ENCODE measurements at places on chromosomes 1 and 21. TPM values are rescaled to one million over a fixed set of nuclear protein-coding genes. Genes with fewer than 3 reads are reported as not detected.

The AIRE gene
- total RNA-seq, result 0.27 TPM

GRCh38 chr1:106534612-106535011 lies 521.9 kb upstream of the PRMT6 start:
- no peaks in the 10 kb centered on the region for H3K27me3 ChIP-seq
- no peak for DNase-seq
- no peaks in the 10 kb centered on the region for H3K4me1 ChIP-seq
- no peaks in the 10 kb centered on the region for H3K36me3 ChIP-seq
- H3K27ac ChIP-seq, result no peak overlapping the region
- no peak overlapping the region for H3K4me3 ChIP-seq

DNA sequence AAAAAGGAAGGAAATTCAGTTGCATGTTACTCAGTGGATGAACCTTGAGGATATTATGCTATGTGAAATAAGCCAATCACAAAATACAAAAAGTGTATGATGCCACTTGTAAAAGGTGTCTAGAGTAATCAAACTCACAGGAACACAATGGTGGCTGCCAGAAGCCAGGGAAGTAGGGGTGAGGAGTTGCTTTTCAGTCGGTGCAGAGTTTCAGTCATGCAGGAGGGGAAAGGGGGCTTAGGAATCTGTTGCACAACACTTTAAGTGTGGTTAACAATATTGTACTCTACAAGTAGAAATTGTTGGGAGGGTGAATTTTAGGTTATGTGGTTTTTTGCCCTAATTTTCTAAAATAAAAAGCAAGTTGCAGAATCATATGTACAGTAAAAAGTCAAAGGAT lies 184.2 kb upstream of the RAB4A start:
- peaks cover 18% of the 10 kb centered on the region for H3K27me3 ChIP-seq
- peaks cover 6% of the 10 kb centered on the region for H3K36me3 ChIP-seq
- no peaks in the 10 kb centered on the region for H3K4me1 ChIP-seq
- no peak overlapping the region for H3K27ac ChIP-seq
- DNase-seq, result no peak

DNA sequence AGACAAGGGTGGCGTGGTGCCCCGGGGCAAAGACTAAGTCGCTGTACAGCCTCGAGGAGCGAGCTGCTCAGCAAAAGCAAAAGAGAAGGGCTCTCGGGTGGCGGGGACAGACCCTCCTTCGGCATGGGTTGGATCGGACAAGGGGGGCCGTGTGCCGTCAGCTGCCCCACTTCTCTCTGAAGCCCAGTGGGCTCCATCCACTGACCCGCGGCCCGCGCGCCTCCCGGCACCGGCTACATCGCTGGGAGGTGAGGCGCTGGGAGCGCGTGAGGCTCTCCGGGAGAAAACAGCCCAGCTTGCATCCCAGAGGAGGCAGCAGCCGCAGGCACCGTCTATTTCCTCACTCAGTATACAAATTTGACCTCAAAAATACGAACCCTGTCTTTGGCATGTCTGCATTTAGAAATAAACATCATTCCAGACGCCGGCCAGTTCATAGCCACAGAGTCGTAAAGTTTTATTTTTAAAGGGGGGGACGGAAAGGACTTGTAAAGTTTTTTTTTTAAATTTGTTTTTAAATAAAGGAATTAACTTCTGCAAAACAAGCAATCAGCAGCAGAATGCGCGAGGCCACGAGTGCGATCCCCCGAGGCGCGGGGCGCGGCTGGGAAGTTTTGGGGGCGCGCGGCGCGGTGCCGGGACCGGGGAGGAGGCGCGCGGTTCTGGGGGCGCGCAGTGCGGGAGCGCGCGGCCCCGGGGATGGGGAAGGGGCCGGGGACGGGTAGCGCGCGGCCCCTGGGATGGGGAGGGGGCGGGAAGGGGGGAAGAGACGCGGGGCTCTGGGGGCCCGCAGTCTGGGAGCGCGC lies 689 bp upstream of the GPR137B start:
- H3K27me3 ChIP-seq, result peaks cover 44% of the 10 kb centered on the region
- H3K4me1 ChIP-seq, result peaks cover 27% of the 10 kb centered on the region
- peak overlapping the region; percentile 20 for H3K27ac ChIP-seq
- DNase-seq, result no peak

The RBP7 gene
- total RNA-seq, result not detected

DNA sequence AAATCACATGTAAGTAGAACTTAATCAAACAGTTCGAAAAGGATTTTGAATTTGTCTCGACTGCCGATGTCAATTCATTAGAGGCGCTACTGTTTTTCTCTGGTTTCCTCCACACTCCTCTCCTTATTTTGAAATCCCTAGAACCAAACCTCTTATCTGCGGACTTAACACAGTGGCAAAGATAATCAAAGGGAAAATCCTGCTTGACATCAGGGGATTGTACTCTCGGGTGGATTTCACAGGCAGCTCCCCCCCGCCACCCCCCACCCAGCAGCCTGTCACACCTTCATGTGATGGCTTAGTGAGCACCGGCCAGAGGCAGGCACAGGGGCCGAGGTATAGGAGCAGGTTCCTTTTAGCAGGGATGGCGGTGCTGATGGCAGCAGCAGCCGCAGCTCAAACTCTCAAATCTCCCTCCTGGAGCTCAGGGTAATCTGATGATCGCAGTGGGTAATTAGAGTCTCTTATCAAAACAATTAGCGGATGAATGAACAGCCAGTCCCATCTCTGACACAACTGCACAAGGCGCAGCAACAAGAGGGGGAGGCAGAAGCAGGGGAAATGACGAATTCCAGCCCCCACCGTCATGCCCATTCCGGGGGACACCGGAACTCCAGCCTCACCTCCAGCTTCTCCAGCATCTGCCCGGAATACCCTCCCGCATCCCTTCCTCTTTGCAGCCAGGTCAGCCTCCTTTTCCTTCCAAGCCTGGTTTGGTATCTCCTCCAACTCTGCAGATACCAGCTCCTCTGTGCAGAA lies 80.3 kb downstream of the SSBP3 start:
- no peak overlapping the region for H3K27ac ChIP-seq
- DNase-seq, result no peak
- H3K4me3 ChIP-seq, result no peak overlapping the region
- peaks cover 18% of the 10 kb centered on the region for H3K4me1 ChIP-seq
- H3K27me3 ChIP-seq, result no peaks in the 10 kb centered on the region

The WNT2B gene
- total RNA-seq, result not detected

GRCh38 chr1:187839873-187840272 lies 1011.1 kb downstream of the PLA2G4A start:
- H3K27ac ChIP-seq, result no peak overlapping the region
- no peaks in the 10 kb centered on the region for H3K36me3 ChIP-seq
- H3K4me1 ChIP-seq, result no peaks in the 10 kb centered on the region
- no peak for DNase-seq
- H3K27me3 ChIP-seq, result no peaks in the 10 kb centered on the region
- H3K4me3 ChIP-seq, result no peak overlapping the region

GRCh38 chr1:212457740-212458338 lies 25.1 kb downstream of the NENF start:
- DNase-seq, result peak; percentile 79
- H3K4me1 ChIP-seq, result peaks cover 10% of the 10 kb centered on the region
- no peak overlapping the region for H3K4me3 ChIP-seq
- H3K36me3 ChIP-seq, result no peaks in the 10 kb centered on the region
- H3K27ac ChIP-seq, result no peak overlapping the region
- no peaks in the 10 kb centered on the region for H3K27me3 ChIP-seq

GRCh38 chr1:71294178-71294577 lies 213.3 kb upstream of the ZRANB2 start:
- H3K27me3 ChIP-seq, result no peaks in the 10 kb centered on the region
- DNase-seq, result no peak
- no peaks in the 10 kb centered on the region for H3K4me1 ChIP-seq
- H3K27ac ChIP-seq, result no peak overlapping the region

The FLVCR1 gene
- total RNA-seq, result 11.4 TPM

GRCh38 chr1:169250022-169250421 lies 117.6 kb downstream of the NME7 start:
- DNase-seq, result no peak
- H3K4me1 ChIP-seq, result no peaks in the 10 kb centered on the region
- H3K27ac ChIP-seq, result no peak overlapping the region

GRCh38 chr1:113320272-113320671 lies 70.0 kb upstream of the MAGI3 start:
- no peaks in the 10 kb centered on the region for H3K36me3 ChIP-seq
- no peak overlapping the region for H3K4me3 ChIP-seq
- DNase-seq, result no peak

GRCh38 chr21:32233055-32233546 lies 45.7 kb downstream of the MIS18A start:
- no peaks in the 10 kb centered on the region for H3K27me3 ChIP-seq
- no peak overlapping the region for H3K27ac ChIP-seq

- H3K36me3 ChIP-seq, result no peaks in the 10 kb centered on the region
- peak overlapping the region; percentile 82 for H3K27ac ChIP-seq
- H3K4me1 ChIP-seq, result peaks cover 10% of the 10 kb centered on the region
- no peaks in the 10 kb centered on the region for H3K27me3 ChIP-seq
- peak; percentile 29 for DNase-seq
These were observed 29.9 kb upstream of the SAMD13 start for GRCh38 chr1:84271441-84272151.

DNA sequence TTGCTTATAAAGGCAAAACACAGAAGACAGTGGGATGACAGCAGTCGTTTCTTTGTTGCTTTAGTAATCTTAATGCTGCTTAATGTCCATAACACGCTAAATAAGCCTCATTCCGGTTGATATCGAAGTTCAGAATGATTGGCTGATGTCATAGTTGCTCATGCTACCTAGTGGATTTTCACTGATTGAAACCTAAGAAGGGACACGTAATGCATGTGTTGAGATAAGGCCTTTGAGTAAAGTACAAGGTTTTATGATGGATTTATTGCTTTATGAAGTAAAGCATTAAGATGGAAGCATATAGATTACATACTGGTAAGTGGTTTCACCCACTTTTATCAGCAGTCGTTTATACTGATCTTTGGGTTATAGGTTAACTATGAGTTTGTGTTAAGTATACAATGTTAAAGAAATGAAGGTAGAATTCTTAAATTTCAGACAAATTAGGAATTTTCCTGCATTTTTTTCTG lies 25.1 kb downstream of the IARS2 start:
- H3K27me3 ChIP-seq, result no peaks in the 10 kb centered on the region
- peaks cover 1% of the 10 kb centered on the region for H3K4me1 ChIP-seq
- H3K4me3 ChIP-seq, result no peak overlapping the region
- no peak for DNase-seq

- H3K4me3 ChIP-seq, result no peak overlapping the region
- H3K36me3 ChIP-seq, result no peaks in the 10 kb centered on the region
- no peak for DNase-seq
- H3K27ac ChIP-seq, result no peak overlapping the region
These were observed 90.4 kb downstream of the KIF26B start for GRCh38 chr1:245245021-245245667.

DNA sequence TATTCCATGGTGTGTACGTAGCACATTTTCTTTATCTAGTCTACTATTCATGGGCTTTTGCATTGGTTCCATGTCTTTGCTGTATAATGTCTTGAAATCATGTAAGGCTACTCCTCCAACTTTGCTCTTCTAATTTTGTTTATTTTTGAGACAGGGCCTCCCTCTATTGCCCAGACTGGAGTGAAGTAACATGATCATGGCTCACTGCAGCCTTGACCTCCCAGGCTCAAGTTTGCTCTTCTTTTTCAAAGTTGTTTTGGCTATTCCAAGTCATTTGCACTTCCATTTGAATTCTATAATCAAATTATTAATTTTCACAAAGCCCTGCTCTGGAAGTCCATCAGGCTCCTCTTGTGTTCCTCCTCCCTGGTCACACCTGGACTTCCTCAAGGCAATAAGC lies 90.2 kb upstream of the SGIP1 start:
- peaks cover 45% of the 10 kb centered on the region for H3K4me1 ChIP-seq
- no peak overlapping the region for H3K27ac ChIP-seq
- no peak overlapping the region for H3K4me3 ChIP-seq
- H3K27me3 ChIP-seq, result peaks cover 10% of the 10 kb centered on the region

GRCh38 chr1:168751195-168751650 lies 22.2 kb upstream of the DPT start:
- H3K27me3 ChIP-seq, result peaks cover 20% of the 10 kb centered on the region
- H3K27ac ChIP-seq, result no peak overlapping the region
- H3K4me3 ChIP-seq, result no peak overlapping the region

DNA sequence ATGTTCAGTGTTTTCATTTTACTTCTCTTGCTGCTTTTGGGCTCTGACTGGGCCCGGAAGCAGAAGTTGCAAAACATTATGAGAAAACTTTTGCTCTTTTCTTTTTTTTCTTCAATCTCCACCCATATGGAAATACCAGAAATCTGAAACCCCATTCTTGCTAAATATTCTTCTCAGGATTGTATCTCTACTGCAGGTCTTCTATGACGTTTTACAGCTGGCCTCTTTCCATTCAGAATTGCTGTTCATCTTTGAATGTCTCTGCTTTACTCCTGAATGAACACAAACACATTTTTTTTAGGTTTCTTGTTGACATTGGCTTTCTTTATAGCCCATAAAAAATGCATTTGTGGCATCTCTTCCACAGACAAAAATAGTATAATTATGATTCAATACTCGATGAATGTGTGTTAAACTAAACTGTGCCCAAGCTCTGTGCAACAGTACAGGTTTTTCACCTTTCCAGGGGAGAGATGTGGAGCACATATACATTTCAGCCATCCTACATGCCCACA lies 18.8 kb downstream of the PTPRC start:
- no peak for DNase-seq
- peak overlapping the region; percentile 76 for H3K4me3 ChIP-seq
- H3K4me1 ChIP-seq, result peaks cover 65% of the 10 kb centered on the region
- peaks cover 46% of the 10 kb centered on the region for H3K36me3 ChIP-seq

- no peak overlapping the region for H3K27ac ChIP-seq
- no peak overlapping the region for H3K4me3 ChIP-seq
- peaks cover 21% of the 10 kb centered on the region for H3K27me3 ChIP-seq
- DNase-seq, result no peak
These were observed 6.9 kb downstream of the FMN2 start for GRCh38 chr1:240098534-240098933.

DNA sequence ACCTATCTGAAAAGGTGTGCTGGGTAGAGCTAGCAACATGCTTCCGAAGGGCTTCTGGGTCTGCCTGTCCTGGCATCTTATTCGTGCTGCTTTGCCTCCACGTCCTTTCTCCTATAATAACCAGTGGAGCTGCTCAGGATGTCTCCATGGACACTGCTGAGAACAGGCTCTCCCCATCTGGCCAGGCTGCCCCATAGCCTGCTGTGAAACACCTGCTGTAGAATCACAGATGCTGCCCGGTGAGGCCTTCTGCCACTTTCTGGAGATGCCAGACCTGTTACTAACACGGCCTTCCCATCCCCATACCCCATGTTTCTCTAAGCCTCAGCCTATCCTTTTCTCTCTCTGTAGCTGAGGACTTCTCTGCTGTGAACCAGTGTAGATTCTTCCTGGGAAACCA lies 120.5 kb downstream of the IER5 start:
- DNase-seq, result no peak
- H3K27ac ChIP-seq, result no peak overlapping the region
- no peak overlapping the region for H3K4me3 ChIP-seq
- peaks cover 21% of the 10 kb centered on the region for H3K27me3 ChIP-seq

- peaks cover 4% of the 10 kb centered on the region for H3K4me1 ChIP-seq
- no peak overlapping the region for H3K4me3 ChIP-seq
- H3K27ac ChIP-seq, result no peak overlapping the region
These were observed 23.6 kb upstream of the PLEKHA6 start for GRCh38 chr1:204383163-204383904.

- no peaks in the 10 kb centered on the region for H3K4me1 ChIP-seq
- no peak overlapping the region for H3K27ac ChIP-seq
- no peak overlapping the region for H3K4me3 ChIP-seq
- DNase-seq, result no peak
- H3K27me3 ChIP-seq, result no peaks in the 10 kb centered on the region
These were observed 44.1 kb downstream of the NPHP4 start for GRCh38 chr1:5947978-5948680.

GRCh38 chr1:146019231-146020057 lies 2.1 kb downstream of the HJV start:
- no peak for DNase-seq
- no peaks in the 10 kb centered on the region for H3K36me3 ChIP-seq
- H3K27me3 ChIP-seq, result peaks cover 72% of the 10 kb centered on the region

GRCh38 chr1:30410153-30410851 lies 313.1 kb downstream of the MATN1 start:
- no peak overlapping the region for H3K4me3 ChIP-seq
- H3K27ac ChIP-seq, result no peak overlapping the region
- no peaks in the 10 kb centered on the region for H3K36me3 ChIP-seq

The YIPF1 gene
- total RNA-seq, result 20.6 TPM
